ENCODE measurements at places on chromosomes 12 and 14.

DNA sequence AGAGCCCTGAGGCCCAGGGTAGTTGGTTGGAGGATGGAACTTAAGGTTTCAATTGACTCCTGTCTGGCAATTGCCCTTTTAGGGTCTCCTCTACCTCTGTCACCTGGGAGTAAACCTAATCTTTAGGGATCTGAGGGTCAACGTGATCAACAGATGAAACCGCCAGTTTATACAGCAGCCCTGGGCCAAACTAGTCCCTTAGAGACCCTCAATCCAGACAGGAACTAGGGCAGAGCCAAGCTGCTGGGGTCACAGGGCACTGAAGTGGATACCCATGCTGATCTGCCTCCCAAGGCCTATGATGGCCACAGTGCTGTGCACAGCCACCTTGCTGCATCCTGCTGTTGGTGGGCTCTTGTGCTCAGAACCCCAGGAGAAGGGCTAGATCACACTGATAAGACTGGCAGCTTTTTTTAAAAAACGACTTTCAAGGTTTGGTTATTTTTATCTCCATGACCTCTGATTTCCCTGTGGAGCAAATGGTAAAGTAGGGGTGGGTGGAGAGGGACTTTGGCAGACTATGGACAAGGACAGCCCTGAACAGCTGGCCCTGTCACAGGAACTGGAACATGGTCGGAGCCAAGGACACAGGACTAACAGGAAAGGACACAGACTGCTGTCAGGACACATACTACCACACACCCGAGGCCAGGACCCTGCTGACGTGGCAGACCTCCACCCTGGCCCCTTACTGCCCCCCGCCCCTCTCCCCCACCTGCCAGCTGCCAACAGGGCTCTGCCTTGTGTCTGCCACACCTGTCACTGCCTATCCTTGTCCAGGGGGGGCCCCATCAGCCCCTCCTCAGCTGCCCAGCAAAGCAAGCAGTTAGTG is 474 bp downstream of the FITM1 start:
- DNase-seq = no peak
- H3K27ac ChIP-seq = no peak overlapping the region
- no peaks in the 10 kb centered on the region for H3K36me3 ChIP-seq
- no peak overlapping the region for H3K4me3 ChIP-seq
- no peaks in the 10 kb centered on the region for H3K27me3 ChIP-seq

- H3K27me3 ChIP-seq = no peaks in the 10 kb centered on the region
- no peak overlapping the region for H3K27ac ChIP-seq
- no peaks in the 10 kb centered on the region for H3K4me1 ChIP-seq
- no peak for DNase-seq
- H3K4me3 ChIP-seq = no peak overlapping the region
Measured at GRCh38 chr12:131915823-131916222, 13.3 kb upstream of the PUS1 start.

DNA sequence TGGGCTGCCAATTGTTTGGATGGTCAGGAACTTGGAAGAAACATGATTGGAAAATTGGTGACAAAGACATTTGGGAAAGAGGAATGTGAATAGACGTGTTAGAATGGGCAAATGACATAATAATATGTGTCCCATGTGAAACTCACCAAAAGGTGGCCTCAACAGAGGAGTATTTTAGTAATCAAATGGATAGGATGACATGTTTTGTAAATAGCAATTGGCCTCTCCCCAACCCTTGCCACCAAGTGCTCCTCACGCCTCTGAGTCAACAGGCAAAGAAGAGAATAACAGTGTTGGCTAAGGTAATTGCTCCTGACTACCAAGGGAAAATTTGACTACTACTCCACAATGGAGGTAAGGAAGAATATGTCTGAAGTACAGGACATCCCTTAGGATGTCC is 81.4 kb downstream of the ATXN7L3B start:
- H3K27ac ChIP-seq = no peak overlapping the region
- no peaks in the 10 kb centered on the region for H3K27me3 ChIP-seq
- no peaks in the 10 kb centered on the region for H3K36me3 ChIP-seq
- H3K4me3 ChIP-seq = no peak overlapping the region

DNA sequence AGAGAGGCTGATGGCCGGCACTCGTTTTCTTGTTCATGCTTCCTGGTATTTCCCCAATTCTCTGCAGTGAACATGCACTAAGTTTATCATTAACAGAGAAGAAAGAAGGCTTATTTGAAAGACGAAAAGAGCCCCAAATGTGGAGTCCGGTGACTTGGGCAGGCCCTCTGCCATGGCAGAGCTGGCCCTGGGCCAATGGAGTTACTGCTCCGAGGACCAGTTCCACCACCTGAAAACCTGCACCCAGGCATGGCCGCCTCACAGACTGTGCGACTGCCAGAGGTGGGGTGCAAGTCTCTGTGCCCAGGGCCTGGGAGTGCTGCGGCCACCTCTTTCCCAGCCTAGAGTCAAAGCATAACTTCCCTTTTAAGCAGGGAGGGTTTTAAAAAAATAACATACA is 24.9 kb downstream of the DEGS2 start:
- H3K27ac ChIP-seq = no peak overlapping the region
- H3K27me3 ChIP-seq = no peaks in the 10 kb centered on the region
- H3K4me1 ChIP-seq = peaks cover 3% of the 10 kb centered on the region
- peaks cover 52% of the 10 kb centered on the region for H3K36me3 ChIP-seq
- H3K4me3 ChIP-seq = no peak overlapping the region

GRCh38 chr12:130427381-130427887 is 89.7 kb downstream of the PIWIL1 start:
- H3K27ac ChIP-seq = no peak overlapping the region
- no peak overlapping the region for H3K4me3 ChIP-seq
- H3K36me3 ChIP-seq = no peaks in the 10 kb centered on the region

- H3K27me3 ChIP-seq = no peaks in the 10 kb centered on the region
- no peak overlapping the region for H3K4me3 ChIP-seq
- H3K36me3 ChIP-seq = peaks cover 22% of the 10 kb centered on the region
- peaks cover 76% of the 10 kb centered on the region for H3K4me1 ChIP-seq
- no peak for DNase-seq
Measured at GRCh38 chr14:102828151-102828550, 50.9 kb downstream of the TRAF3 start.

DNA sequence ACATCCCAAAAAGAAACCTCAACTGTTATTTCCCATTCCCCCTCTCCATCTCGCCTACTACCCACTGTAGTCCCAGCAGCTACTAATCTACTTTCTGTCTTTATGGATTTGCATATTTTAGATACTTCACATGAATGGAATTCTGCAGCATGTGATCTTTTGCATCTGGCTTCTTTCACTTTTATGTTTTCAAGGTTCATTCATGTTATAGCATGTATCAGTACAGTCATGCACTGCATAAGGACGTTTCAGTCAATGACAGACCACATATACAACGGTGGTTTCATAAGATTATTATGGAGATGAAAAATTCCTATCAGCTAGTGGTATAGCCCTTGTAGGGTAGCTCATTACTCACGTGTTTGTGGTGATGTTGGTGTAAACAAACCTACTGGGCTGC is 24.5 kb downstream of the PCNX4 start:
- H3K27ac ChIP-seq = no peak overlapping the region
- H3K4me1 ChIP-seq = peaks cover 7% of the 10 kb centered on the region
- H3K36me3 ChIP-seq = peaks cover 31% of the 10 kb centered on the region

- DNase-seq = peak; percentile 79
- no peak overlapping the region for H3K4me3 ChIP-seq
- peak overlapping the region; percentile 59 for H3K27ac ChIP-seq
- H3K27me3 ChIP-seq = peaks cover 20% of the 10 kb centered on the region
- no peaks in the 10 kb centered on the region for H3K36me3 ChIP-seq
Measured at GRCh38 chr14:76767681-76768656, 6.7 kb downstream of the VASH1 start.

Data from activated CD8-positive, alpha-beta T cell treated with anti-CD3 and anti-CD28 coated beads for 36 hours (primary cell).